ENCODE measurements at places on chromosomes 13 and 19.

DNA sequence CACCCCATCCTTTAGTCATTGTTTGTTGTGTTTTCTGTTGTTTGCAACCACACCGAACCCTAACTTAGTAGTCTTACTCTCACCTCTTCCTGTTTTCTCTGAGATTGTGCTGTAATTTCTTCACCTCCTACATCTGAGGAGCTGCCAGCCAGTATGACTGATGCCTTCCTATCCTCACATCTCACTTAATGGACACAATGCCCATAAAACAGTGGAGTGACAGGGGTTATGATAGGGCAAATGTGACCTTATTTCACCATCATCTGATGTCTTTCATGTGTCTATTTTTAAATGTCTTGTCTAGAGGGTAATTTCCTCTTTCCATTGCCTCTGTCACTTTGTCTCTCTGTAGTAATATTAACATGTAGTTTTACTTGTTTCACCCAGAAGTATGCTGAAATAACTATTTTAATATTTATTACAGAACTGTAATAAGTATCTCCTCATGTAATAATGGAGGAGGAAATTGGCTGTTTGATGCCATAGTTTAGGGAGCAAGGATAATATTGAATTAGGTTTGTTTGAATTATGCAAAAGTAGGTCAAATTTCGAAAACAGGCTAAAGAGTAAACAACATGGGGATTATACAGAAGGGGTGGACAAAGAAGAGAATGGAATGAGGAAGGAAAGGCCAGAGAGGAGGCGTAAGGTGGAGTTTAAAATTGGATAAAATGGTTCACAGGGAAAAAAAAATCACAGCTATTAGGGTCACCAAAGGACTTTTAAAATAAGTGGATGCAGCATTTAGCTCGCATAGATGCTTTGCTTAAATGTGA, 103.5 kb upstream of the SPRY2 start:
- DNase-seq, result no peak

DNA sequence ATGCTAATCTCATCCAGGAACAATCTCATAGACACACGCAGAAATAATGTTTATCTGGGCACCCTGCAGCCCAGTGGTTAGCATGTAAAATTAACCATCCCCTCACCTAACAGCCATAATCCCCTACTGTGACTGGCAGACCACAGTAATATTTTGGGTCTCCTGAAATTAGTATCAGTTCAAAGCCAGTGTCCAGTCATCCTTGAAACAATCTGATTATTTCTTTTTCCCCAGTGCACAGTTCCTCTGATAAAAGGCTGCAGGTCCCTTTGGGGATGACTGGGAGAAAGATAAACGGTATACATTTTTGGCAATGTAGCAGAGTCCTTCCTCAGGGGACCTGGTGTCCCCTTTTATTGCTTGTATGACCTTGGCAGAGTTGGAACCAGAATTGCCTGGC, 50.4 kb upstream of the CYSLTR2 start:
- no peak for DNase-seq

DNA sequence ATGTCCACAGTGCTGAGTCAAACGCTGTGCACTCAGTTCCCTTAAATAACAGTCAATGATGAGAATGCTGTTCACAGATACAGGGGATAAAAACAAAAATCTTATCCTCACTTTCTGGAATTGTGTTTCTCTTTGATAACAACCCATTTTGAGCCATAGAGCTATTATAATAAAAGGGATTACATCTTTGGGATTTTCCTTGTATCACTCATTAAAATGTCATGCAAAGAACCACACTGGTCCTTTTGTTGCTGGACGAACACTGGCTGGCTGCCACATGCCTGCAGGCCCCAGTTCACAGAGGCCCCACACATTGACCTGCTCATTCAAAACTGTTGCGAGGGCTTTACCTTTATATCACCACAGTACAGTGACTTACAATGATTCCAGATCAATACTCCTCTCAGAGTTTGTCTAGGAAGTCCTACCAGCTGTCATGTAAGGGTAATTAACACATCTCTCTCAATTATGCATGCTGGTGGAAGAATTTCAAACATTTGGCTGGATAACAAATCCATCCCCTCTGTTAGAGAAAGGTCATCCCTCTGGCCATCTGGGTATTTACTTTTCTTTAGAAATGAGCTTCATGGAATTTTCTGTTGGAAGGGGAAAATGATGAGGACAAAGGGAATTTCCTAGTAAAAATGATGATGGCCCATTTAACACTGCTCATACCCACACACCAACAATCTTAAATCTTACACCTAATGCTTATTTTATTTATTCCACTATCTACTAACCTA, 85.9 kb downstream of the MBNL2 start:
- no peak for DNase-seq

- no peak for DNase-seq
These were observed 104.2 kb downstream of the SLITRK6 start for GRCh38 chr13:85694992-85695391.

GRCh38 chr13:41058295-41059070, 2.8 kb upstream of the WBP4 start:
- DNase-seq, result no peak

DNA sequence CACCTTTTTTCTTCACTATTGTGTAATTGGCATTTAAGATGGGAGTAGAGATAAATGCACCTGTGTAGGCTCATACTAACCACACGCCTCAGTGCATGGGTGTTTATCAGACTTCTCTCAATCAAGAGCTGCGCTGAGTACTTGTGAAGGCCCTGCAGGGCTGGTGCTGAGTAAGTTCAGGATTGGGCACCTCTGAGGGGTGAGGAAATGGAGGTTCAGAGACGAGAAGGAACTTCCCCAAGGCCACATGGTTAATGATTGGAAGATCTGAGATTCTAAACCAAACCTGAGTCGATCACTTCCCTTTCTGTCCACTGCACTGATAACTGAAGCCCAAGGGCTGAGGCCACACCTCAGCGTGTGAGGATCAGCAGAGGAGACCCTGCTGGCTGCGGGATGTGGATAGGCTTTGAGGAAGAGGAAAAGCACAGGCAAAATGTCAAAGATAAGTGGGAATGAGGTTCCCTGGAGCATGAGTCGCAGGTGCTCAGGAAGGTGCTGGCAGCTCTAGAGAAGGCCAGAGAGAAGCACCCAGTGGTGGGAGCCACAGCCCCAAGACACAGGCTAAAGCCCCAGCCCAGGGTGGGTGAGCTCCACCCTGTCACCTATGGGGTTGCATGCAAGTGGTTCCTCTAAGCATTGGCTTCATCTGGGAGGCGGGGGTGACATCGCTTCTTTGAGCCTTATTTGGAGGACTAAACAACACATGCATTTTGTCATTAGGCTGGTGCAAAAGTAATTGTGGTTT, 32.3 kb upstream of the GJB6 start:
- no peak for DNase-seq
